ENCODE measurements at places on chromosomes 11 and 22.

- no peak for DNase-seq
Observed at GRCh38 chr11:9091044-9091922, at the start of gene SCUBE2. Gene SCUBE2, minus strand, starts transcription at chr11:9091599. Its CDS starts 71 bp downstream, at chr11:9091528.

DNA sequence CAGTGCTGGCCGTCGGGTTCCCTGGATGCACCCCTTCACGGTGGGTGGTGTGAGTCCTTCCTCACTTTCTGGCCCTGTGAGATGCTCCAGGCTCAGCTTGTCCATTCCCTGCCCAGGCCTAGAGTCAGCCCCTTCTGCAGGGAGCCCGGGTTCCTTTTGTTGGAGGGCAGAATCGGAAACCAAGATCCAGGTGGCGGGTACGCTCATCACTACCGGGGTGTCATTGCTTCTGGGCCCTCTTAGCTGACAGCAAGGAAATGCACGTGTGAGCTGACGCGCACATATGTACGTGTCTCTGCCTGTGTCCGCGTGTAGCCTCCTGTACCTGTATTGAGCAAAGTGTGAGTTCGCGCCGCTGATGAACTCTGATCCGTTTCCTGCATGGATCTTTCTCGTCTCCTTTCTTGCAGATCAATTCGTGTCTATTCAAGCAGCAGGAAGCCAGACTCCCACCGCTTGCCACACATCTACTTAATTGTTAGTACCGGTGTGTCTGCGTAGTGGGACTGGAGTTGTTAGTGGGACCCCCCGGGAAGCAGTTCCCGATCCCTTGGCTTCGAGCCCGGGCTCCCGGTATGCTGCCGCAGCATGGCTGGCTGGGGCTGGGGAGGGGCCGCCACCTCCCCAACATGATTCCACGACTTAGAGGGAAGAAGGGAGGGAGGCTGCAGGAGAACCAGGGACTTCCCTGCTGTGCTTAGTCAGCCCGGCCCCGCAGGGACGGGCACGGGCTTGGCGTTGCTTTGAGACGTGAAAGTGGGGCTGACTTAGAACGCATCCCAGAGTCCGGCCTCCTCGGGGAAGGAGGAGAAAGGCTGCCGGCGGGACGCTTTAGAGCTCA, 35.9 kb upstream of the GRAMD4 start:
- no peak for DNase-seq

DNA sequence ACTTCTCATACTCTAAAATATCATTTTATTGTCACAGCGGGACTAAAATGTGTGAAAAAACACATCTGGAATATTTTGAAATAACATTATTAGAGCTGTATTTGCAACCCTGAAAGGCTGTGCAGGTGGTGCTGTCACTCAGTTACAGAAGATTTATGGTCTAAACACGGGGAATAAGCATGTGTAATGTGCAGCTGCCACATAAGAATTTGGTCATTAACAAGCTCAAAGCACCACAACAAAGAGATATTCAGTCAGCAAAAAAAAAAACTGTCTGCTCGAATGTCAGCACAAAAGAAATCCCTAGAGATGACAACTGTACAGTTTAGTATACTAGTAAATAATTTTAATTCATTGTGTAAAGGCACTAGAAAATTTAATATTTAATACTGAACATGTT, 31.3 kb downstream of the TMEM123 start:
- no peak for DNase-seq

DNA sequence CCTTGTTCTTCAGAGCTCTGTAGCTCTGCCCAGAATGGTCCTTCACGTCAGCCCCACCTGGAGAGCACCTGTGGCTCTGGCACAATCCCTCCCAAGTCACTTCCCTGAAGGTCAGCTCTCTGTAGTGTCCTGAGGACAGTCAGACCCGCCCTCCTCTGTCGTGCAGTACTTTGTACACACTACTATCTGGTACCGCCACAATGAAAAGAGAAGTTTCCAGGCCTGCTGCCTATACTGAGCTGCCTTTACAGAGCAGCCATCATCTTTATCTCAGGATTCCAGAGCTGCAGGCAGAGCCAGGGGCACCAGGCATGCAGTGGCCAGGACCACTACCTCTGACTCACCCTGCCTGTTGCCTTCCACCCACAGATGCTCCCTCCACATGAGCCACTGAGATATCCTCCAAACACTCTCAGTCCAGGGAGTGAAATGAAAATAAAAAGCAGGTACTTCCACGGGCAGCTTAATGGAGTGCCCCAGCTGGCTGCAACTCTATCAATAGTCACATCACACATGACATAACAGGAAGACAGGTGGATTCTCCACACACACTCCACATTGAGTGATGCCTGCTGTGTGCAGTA, 7.3 kb downstream of the PACSIN2 start:
- no peak for DNase-seq

- no peak for DNase-seq
Observed at GRCh38 chr11:119461229-119461963, 38.4 kb upstream of the THY1 start.

GRCh38 chr11:60208146-60208895, 25.4 kb upstream of the MS4A6A start:
- DNase-seq = no peak

DNA sequence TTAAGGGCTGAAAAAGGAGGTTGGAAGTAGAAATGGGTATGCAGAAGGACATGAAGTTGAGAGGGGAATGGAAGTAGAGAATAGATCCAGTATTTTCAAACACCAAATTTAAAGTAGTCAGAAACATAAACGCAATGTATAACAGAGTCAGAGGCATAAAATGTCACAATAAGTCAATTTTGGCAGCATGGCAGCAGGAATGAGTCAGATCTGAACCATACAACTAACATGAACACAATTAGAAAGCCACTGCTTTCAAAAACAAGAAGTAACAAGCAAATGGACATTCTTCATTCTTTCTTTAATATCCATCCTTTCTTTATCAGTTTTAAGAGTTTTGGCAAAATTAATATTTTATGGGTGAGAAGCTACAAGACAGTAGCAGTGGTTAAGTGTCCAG, 2.5 kb downstream of the CHORDC1 start:
- DNase-seq = no peak

GRCh38 chr11:20670932-20671403, 1.6 kb downstream of the NELL1 start:
- DNase-seq = no peak

- no peak for DNase-seq
Observed at GRCh38 chr11:72773291-72773690, 20.6 kb downstream of the STARD10 start.

- no peak for DNase-seq
Observed at GRCh38 chr11:75453916-75454655, 21.1 kb upstream of the KLHL35 start.

DNA sequence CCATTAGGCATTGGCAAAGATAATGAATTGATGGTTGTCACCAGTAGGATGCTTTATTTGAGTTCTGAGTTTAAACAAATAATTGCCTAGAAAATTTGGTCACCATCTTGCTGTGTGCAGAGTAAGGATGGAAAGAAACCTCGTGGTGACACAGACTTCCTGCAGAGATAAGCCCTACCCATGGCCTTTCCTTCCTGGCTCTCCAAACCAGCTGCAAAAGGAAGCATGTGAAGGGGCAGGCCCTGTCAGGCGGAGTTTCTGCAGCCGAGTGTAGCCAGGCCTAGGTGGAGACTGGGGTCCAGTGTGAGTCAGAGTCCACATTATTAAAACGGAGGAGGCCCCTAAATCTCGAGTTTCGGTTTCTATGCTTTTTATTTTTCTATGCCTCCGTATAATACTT, 83.1 kb upstream of the ADSL start:
- no peak for DNase-seq

GRCh38 chr11:78651136-78651775, 76.6 kb upstream of the NARS2 start:
- no peak for DNase-seq

DNA sequence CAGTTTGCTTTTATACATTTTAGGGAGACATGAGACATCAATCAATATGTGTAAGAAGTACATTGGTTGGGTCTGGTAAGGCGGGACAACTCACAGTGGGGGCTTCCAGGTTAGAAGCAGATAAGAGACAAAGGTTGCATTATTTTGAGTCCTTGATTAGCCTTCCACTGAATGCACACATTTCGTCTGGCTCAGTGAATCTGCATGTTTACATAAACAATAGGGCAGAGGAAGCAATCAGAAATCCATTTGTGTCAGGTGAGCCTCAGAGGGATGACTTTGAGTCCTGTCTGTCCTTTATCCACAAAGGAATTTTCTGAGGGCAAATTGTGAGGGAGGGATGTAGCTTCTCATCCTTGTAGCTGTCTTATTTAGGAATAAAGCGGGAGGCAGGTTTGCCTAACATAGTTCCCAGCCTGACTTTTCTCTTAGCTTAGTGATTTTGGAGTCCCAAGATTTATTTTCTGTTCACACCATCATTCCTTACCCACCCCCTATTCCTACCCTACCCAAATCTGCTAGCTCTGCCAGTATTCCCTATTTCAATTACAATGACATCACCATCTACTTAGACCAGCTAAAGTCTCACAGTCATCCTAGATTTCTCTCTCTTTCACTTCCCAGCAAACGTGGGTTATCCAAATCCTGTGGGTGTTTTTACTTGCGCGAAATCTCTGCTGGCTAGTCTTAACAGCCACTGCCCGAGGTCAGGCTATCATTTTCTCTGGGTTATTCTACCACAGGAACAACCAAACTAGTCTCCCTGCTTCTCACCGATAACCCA, 2.9 kb downstream of the SC5D start:
- no peak for DNase-seq

DNA sequence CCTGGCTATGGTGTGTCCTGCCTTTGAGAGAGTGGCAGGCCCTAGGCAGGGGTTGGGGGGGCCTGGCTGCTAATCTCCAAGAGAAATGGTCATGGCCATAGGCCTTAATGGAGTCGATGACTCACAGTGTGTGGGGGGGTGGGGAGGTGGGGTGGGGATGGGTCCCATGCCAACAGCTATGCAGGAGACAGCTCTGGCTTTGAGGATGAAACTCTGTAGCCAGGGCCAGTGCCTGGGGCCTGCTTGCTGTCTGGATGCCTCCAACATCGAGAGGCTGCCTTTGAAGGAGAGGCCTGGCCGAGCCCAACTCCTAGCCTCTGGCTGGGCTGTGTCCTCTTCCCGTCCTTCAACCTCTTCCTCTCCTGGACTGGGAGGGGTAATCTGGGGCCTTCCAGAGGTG, 23.9 kb upstream of the TSPAN18 start:
- DNase-seq = no peak

DNA sequence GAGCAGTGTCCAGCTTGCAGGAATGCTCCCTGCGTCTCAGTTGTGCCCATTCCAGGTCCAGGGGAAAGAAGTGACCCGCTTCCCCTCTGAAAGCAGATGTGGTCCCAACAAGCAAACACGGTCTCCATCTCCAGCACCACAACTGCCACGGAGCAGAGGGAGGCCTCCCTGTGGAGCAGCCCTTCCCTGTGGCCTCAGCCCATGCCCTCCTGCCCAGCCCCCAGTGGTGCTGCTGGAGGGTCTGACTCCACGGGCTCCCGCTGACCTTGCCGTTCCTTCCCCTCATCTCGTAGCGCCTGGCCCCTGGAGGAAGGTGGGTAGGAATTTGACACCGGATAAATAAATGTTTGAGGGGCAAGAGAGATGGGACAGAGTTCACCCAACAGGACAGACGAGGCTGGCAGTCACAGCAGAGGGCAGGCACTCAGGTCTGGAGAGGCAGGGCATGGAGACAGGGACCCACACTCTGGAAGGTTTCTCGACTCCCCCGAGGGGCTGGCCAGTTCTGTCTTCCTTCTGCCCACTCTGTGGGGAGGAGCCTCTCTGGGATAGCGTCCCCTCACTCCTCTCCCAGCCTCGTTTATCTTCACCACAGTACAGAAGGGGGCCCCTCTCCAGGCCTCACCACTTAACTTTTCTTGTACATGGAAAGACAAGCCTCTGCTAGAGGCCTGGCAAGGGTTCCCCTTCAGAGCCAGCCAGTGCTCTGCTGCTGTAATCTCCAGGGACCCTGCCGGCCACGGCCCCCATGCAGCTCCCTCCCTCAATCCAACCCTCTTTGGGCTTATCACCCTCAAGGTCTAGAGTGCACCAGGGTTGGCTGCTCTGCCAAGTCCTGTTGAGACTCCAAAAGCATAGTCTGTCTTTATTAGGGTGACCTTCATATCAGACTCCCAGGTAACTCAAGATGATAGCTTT, 7.5 kb upstream of the ST3GAL4 start:
- DNase-seq = no peak

DNA sequence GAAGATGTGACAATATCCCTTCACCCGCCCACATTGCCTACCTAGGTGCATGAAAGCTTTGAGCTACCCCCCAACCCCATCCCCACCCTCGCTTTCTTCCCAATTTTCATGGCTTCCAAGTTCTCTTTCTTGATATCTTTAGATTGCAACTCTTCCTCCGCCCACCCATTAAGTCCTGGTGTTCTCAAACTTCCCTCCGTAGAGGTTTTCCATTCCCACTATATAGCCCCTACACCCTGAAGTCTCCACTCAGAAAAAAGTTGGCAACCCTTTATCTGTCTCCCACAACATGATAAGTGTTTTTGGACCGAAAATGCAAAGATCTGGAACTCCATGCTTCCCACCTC, 572 bp downstream of the ZNF70 start:
- no peak for DNase-seq

DNA sequence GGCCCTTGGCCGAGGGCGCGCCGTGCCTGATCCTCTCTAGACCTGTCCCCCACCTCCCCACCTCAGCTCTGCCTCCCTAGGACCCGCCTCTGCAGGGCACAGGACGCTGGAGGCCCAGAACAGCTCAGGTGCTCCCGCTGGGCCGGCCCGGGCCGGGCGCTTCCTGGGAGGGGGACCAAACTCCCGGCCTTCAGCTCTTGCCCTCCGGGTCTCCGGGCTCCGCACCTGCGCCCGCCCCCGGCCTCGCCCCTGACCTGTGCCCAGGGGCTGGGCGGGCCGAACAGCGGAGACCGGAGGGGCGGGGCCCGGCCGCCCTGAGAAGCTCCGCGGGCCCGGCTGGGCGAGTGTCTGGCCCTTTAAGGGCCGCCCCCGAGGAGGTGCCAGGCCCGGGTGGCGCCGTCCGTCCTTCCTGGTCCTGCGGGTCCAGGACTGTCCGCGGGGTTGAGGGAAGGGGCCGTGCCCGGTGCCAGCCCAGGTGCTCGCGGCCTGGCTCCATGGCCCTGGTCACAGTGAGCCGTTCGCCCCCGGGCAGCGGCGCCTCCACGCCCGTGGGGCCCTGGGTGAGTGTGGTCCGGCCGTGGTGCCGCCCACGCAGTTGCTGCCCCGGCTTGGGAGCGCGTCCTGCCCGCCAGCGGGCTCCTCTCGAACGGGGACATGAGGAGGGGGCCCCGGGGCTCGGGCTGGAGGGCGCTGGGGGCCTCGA, at the start of gene SSH3:
Gene SSH3, plus strand, starts transcription at position 399 of the 703 bp plus-strand sequence. Its CDS starts 96 bp downstream, at position 495.
- DNase-seq = no peak

GRCh38 chr11:132100583-132100982, 730.2 kb downstream of the NTM start:
- DNase-seq = no peak

GRCh38 chr22:46452195-46453005, 85.0 kb downstream of the CELSR1 start:
- DNase-seq = no peak

DNA sequence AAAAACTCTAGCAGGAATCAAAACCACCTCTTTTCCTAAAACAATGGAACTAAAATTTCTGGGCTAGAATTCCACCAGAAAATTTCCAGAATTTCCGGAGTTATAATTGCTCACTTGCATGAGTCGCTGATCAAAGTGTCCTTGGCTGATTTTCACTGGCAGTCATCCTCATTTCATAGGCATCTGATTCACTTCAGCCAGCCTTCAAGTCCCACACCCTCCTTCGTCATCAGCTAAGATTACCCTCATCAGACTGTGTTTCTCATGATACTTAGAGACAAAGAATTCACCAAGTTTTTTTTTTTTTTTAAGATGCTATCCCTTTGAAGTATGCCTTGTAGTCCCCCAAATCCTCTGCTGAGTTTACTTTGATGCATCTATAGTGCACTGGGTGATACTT, 71.5 kb upstream of the RAB38 start:
- no peak for DNase-seq
